ENCODE measurements at places on chromosomes 1 and 21.

GRCh38 chr1:222777977-222778376, 36.9 kb upstream of the DISP1 start:
- no peak for DNase-seq

- DNase-seq = no peak
Measured at GRCh38 chr1:39788426-39788757, 273 bp downstream of the BMP8B start.

DNA sequence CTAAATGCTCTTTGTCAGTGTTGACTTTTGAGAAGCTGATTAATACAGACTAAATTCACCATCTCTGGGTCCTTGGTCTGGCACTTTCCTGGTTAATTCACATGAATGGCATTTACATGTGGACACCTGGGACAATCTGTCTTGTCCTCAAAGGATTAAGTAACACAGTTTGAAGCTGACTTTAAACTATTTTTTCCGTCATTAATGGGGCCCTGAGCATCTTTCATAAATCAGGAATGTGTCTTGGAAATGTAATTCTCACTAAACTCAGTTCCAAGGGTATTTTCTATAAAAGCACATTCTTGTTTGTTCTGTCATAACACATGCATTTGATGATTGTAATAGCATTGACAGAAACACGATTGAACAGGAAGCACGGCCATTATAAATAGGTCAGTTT, 26.7 kb upstream of the NBL1 start:
- DNase-seq = no peak

DNA sequence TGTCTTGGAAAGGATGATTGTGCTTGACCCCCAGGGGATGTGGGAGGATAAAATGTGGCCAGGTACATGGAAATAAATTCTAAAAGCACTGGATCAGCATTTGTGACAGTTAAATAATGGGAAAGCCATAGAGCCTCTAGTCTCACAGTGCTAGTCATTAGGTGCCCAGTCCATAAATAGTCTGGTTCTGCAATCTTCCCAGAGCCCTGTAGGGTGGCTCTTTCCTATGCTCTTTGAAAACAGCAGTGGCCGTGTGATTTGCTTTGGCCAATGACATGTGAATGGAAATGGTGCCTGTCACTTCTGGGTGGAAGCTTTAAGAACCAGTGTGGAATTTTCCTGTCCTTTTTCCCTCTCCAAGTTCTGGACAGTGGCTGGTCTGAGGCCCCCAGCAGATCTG, 113.2 kb downstream of the TRABD2B start:
- no peak for DNase-seq

DNA sequence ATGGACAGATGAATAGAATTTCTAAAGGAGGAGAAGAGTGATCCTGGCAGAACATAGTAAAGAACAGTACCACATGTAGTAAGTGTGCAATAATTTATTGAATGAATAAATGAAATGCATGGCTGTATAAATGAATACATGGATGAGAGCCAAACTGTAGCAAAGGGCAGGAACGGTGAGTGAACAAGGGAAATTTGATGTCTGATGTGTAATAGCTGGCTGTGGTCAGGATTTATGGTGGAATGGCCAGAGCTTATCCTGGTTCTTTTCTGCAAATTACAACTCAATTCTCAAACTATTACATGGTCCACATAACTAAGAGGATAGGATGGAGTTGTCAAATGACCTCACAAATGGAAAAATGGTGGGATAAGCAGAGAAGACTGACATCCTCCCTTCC, 43.2 kb upstream of the ARHGAP29 start:
- no peak for DNase-seq
